RCC 7860 (cell line): ENCODE measurements at places on chromosomes 11 and 22.

DNA sequence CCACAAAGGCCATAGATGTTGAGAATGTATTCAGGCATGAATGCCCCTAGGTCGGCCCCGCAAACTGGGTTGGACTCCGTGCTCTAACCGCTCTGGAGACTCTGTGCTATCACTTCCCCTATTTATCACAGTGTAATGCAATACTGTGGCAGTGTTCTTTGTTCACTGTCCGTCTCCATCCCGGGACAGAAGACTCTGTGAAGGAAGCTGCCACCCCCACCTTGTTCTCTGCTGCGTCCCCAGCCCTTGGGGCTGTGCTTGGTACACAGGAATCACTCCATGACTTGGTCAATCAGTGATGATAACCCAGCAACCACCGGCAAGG, 57.6 kb downstream of the TSPAN18 start:
- DNase-seq = no peak

DNA sequence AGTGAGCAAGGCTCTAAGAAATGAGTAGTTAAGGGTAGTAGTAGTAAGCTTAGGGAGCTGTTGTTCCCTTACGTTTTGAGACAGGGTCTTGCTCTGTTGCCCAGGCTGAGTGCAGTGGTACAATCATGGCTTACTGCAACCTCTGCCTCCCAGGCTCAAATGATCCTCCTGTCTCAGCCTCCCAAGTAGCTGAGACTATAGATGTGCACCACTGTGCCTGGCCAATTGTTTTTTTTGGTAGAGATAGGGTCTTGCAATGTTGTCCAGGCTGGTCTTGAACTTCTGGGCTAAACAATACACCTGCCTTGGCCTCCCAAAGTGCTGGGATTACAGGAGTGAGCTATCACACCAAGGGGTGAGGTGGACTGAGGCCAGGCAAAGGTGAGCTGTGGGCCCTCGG, 10.0 kb downstream of the SMIM38 start:
- no peak for DNase-seq

- DNase-seq = no peak
Observed at GRCh38 chr11:130553306-130553705, 104.9 kb downstream of the ADAMTS15 start.

GRCh38 chr22:38946771-38947170, 10.6 kb upstream of the APOBEC3A start:
- no peak for DNase-seq

GRCh38 chr22:24159650-24160049, 21.6 kb upstream of the SUSD2 start:
- DNase-seq = no peak

DNA sequence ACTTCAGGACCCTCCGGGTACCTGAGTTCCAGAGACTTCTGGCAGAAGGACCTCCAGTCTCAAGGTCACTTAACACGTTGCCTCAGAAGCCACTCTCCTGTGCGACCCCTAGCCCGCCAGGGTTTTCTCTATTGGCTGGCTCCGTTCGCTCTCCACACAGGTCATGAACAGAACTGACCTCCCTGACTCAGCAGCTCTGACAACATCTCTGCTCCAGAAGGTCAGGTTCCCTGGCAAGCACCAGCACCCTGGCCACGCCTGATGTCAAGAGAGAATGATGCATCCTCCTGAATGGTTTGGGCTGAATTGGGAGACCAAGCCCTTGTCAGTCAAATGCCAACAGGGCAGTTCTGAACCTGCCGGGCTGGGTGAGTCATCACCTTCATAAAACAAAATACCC, 84.3 kb upstream of the TMEM45B start:
- no peak for DNase-seq

DNA sequence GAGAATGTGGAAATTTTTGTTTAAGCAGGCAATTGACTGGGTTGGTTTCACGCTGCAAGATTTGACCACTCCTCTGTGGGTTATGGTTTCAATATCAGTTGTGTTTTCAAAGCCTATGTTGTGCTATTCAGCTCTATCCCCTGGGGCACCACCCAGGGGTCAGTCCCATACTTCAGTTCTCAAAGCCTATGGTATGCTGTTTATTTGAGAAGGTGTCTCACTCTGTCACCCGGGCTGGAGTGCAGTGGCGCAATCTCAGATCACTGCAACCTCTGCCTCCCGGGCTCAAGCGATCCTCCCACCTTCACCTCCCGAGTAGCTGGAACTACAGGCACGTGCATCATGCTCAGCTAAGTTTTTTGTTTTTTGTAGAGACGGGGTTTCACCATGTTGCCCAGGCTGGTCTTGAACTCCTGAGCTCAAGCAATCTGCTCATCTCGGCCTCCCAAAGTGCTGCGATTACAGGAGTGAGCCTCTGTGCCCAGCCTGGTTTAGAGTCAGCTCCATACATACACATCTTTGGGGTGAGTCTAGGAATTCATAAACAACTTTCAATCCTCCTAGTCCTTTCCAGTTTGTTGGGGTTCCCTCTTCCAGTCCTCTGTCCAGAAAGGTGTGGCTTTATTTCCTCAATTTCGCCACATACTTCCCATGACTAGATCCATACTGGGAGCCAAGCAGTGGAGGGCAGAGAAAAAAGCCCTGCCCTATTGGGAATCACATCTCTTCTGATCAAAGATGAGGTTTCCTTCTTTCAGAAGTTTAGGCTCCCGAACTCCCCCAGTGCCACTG, 35.0 kb upstream of the MAPK1 start:
- no peak for DNase-seq

DNA sequence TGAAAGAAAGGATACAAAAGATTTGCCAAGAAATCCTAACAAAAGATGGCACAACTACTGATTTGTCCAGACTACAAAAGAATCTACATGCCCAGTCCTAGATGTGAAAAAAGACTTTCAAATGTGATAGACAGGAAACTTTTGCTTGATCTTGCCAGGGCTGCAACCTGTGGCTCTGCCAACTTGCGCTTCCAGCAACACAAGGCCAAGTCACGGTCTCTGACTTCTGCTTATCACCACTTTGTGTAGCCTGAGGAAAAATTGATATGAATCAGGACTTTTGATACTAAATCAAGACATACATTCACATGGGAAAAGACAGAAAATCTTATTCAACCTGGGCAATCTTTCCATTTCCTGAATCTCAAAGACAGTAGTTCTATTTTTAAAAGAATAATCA, 366.0 kb downstream of the RAB38 start:
- DNase-seq = no peak

DNA sequence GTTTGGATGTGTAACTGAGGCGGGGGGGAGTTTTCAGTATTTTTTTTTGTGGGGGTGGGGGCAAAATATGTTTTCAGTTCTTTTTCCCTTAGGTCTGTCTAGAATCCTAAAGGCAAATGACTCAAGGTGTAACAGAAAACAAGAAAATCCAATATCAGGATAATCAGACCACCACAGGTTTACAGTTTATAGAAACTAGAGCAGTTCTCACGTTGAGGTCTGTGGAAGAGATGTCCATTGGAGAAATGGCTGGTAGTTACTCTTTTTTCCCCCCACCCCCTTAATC, 2.3 kb downstream of the MALAT1 start:
- no peak for DNase-seq

DNA sequence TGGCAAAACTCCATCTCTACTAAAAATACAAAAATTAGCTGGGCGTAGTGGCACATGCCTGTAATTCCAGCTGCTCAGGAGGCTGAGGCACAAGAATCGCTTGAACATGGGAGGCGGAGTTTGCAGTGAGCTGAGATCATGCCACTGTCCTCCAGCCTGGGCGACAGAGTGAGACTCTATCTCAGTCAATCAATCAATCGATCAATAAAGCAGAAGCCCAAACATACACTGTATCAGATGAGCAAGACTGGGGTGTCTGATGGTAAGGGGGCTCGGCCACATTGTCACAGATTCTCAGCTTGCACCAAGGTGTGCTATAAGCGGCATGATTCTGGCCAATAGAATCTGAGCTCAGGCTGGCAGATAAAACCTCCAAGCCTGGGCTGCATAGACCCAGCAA, 261.1 kb downstream of the BUD13 start:
- DNase-seq = no peak

GRCh38 chr11:132980670-132981069, 551.6 kb downstream of the OPCML start:
- DNase-seq = no peak

GRCh38 chr11:67178421-67178820, 59.4 kb downstream of the KDM2A start:
- DNase-seq = no peak

GRCh38 chr11:63132985-63133775, 10.8 kb downstream of the SLC22A24 start:
- DNase-seq = no peak

DNA sequence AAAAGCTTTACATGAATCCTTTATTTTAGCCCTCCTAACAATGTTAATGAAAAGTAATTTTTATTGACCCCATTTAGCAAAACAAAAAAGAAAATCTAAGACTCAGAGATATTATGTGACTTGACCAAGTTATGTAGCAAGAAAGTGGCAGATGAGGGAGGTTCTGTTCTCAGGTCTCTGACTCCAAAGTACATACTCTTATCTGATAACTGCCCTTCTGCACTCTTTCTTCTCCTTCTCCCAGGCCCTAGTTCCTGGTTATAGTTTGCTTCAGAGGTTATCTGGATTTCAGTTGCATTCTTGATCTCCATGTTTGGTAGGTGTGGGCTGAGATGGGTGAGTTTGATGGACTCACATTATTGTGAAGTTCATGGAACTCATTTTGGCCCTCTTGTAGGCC, 4.5 kb downstream of the OR9Q2 start:
- no peak for DNase-seq

- no peak for DNase-seq
Observed at GRCh38 chr11:20138707-20139106, 21.6 kb downstream of the DBX1 start.

GRCh38 chr11:91761406-91762025, 463.1 kb upstream of the FAT3 start:
- DNase-seq = no peak

DNA sequence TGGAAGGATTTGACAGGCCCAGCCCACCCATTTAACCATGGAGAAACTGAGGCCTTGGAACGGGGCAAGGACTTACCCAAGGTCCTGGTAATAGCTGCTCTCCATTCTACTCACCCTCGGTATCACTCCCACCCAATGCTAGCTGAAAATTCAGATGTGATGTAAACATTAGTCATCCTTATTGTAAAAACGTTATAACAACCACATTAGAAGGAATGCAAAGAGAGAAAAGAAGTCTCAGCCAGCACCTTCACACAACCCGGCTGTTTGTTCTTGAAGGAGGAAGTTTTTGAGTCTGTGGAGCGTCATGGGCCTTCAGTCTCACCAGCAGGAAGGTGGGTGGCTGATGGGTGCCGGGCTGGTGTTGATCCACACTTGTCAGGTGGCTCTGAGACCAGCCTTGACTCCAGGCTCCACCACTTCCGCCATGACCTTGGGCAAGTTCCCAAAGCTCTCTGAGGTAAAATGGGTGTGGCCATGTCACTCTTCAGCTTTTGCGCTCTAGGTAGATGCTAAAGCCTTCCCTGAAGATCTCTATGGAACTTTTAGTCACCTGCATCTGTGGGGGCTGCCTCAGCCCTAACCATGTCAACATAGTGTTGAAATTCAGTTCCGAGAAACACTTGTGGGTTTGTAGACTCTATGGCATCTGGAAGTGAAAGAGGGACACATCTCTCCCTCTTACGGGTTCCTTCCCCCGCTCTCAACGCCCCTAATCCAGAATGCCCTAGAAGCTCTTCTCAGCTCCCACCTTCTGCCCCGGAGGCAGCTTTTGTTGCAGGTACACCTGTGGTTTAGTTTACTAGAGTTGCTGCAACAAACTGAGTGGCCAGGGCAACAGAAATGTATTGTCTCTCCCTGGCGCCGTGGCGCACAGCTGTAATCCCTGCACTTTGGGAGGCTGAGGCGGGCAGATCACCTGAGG, 14.8 kb downstream of the CD6 start:
- peak; percentile 9 for DNase-seq

- no peak for DNase-seq
Observed at GRCh38 chr11:48134221-48134922, 82.2 kb upstream of the OR4B1 start.

- no peak for DNase-seq
Observed at GRCh38 chr11:112162761-112163546, 940 bp downstream of the IL18 start.

GRCh38 chr11:100629671-100630070, 57.4 kb upstream of the ARHGAP42 start:
- DNase-seq = no peak
